ENCODE measurements at places on chromosomes 1 and 21. TPM values are rescaled to one million over a fixed set of nuclear protein-coding genes. Genes with fewer than 3 reads are reported as not detected.

Gene KIF17
- 6.5 TPM for total RNA-seq

DNA sequence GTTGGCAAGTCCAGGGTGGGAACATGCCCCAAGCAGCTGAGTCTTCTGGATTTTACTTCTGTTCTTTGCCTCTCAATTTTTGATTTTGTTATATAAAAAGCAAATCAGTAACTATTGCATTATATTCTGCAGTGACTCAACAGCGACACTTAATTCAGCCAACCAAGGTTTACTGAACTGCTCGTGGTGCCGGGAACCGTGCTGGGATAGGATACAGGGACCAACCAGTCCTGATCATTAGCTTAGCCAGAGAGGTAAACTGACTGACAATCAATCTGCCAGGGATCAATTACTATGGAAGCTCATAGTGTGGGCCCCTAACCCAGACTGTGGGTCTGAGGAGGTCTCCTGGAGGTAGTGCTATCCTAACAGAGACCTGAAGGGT is 68.4 kb upstream of the ZNF281 start:
- DNase-seq = no peak

- DNase-seq = no peak
Measured at GRCh38 chr1:110160538-110161100, 10.3 kb downstream of the SLC6A17 start.

DNA sequence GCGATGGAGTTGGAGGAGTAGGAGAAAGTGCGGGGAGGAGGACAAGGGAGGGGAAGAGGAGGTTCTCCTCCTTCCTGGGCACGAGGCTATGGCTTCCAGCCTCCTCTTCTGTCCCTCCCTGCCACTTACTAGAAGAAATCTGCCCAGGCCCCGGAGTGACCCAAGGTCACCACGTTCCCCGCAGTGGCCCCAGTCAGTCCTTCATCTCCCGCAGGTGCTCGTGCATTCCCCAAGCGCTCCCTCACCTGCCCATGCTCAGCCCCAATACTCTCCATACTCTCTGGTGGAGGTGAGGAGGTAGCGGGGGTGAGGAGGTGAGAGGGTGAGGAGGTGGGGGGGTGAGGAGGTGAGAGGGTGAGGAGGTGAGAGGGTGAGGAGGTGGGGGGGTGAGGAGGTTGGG is 85.4 kb downstream of the CCDC185 start:
- DNase-seq = no peak

DNA sequence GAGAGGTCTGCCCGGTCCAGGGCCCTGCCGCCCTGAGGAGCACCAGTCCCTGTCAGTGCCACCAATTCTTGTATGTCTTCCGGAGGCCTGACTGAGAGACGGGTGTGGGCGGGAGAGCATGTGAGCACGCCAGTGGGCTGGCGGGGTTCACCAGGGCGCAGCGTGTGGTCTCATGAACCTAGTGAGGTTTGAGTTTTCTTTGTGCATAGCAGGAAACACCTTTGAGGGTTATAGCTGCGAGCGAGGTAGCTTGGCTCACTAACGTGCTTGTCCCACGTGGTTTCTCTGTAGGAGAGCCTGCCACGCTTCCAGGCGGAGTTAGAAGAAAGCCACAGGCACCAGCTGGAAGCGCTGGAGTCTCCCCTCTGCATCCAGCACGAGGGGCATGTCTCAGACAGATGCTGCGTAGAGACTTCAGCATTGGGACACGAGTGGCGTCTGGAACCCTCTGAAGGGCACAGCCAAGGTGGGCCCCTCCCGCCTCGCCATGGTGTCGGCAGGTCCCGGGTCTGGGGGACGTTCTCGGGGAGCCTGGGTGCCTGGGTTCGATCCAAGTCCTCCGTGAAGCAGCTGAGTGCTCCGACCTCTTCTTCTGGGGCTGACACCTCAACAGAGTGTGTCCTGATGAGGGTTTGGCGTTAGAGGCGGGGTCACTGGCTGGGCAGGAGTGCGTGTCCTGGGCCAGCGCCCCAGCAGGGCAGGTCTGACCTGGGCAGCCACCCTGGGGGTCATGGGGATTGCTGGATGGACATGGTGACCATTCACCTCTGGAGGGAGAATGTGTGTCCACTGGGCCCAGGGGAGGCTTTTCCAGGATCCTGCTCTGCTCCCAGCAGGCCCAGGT is 31.4 kb downstream of the PCNT start:
- DNase-seq = no peak

Gene F13B
- not detected for total RNA-seq

GRCh38 chr1:23902321-23903278 is 10.6 kb downstream of the CNR2 start:
- DNase-seq = no peak

Data from HFFc6 (cell line).